H1 (cell line): ENCODE measurements at places on chromosomes 3 and 15. TPM values are rescaled to one million over a fixed set of nuclear protein-coding genes. Genes with fewer than 3 reads are reported as not detected.

Gene ZNF501
- total RNA-seq, result 5.3 and 6.4 TPM in 2 replicates

Gene DPPA2
- 11.2 and 12.6 TPM in 2 replicates for total RNA-seq

Gene STAC
- 16.5 and 18.1 TPM in 2 replicates for total RNA-seq

Gene RHCG
- 0.46 TPM in 1 of 2 replicates, not detected in the other for total RNA-seq

Gene RTP3
- total RNA-seq, result 0.33 TPM in 1 of 2 replicates, not detected in the other

Gene RPS17
- 2,416 and 2,501 TPM in 2 replicates for total RNA-seq

Gene LMAN1L
- not detected in 2 replicates for total RNA-seq

Gene STAB1
- total RNA-seq, result 1.8 and 1.9 TPM in 2 replicates

Gene FYCO1
- 9.3 and 10.8 TPM in 2 replicates for total RNA-seq

Gene RASGRF1
- total RNA-seq, result 0.34 and 0.67 TPM in 2 replicates

DNA sequence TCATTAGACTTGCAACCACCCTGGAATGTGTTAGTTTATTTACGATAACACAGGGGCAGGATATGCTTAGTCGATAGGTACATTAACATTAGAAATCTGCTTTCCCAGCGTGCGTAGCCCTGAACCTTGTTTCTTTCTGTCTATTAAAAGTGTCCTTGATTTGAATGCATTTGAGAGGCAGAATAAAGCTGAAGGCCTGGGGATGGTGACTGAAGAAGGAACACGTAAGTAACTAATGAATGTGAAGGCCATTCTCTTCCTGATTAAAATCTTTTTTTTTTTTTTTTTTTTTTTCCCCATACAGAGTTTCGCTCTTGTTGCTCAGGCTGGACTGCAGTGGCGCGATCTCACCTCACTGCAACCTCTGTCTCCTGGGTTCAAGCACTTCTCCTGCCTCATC is 142.8 kb upstream of the CHRM5 start:
- DNase-seq, result no peak
- H3K36me3 ChIP-seq, result no peaks in the 10 kb centered on the region
- no peaks in the 10 kb centered on the region for H3K27me3 ChIP-seq
- no peak overlapping the region for H3K4me3 ChIP-seq
- no peaks in the 10 kb centered on the region for H3K4me1 ChIP-seq
- H3K27ac ChIP-seq, result no peak overlapping the region

- no peaks in the 10 kb centered on the region for H3K27me3 ChIP-seq
- H3K36me3 ChIP-seq, result no peaks in the 10 kb centered on the region
- no peak overlapping the region; the same call in 1 of the 2 replicates for H3K4me3 ChIP-seq
- H3K27ac ChIP-seq, result no peak overlapping the region
- no peaks in the 10 kb centered on the region for H3K4me1 ChIP-seq
Measured at GRCh38 chr15:52499506-52499905, 29.2 kb downstream of the MYO5A start.

GRCh38 chr15:83462953-83463433 is 15.9 kb downstream of the SH3GL3 start:
- H3K4me3 ChIP-seq, result no peak overlapping the region
- H3K4me1 ChIP-seq, result no peaks in the 10 kb centered on the region
- H3K36me3 ChIP-seq, result no peaks in the 10 kb centered on the region

DNA sequence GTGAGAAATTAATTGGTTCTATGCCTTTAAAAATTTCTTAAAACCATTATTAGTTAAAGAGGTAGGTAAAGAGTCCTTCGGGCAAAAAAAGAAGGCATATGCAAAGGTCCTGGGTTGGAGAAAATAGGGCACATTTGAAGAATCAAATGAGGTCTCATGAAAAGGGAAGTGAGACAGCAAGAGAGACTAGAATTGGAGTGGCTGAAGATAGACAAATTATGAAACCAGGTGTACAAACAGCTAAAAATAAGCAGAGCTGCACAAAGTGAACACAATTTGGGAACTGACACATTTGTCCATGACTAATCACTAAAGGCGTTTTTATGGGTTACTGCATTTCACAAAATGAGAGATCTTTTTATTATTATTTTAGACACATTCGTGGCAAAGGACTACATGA is 581.2 kb downstream of the PYDC2 start:
- H3K27ac ChIP-seq, result no peak overlapping the region
- H3K36me3 ChIP-seq, result no peaks in the 10 kb centered on the region
- no peaks in the 10 kb centered on the region for H3K27me3 ChIP-seq
- DNase-seq, result no peak
- H3K4me1 ChIP-seq, result peaks cover 5% of the 10 kb centered on the region; the same call in 1 of the 2 replicates

DNA sequence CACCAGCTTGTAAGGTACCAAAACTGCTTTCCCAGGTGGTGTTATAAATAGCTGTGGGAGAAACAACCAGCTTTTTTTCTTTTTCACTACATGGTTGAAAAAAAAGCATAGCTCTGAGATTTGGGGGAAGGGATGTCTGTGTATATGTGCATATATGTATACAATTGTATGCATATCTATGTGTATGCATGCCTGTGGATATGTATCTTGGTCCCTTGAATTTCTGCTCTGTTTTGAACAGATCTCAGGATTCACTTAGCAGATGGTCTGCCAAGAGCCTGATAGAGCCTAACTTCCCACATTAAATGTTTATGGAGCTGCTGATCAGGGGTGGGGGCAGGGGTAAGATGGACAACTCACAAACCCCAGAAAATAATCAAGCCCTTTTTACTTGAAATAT is 39.0 kb upstream of the CPNE4 start:
- DNase-seq, result no peak
- H3K36me3 ChIP-seq, result no peaks in the 10 kb centered on the region
- H3K27ac ChIP-seq, result no peak overlapping the region
- peaks cover 27% of the 10 kb centered on the region for H3K27me3 ChIP-seq
- H3K4me3 ChIP-seq, result no peak overlapping the region
- no peaks in the 10 kb centered on the region for H3K4me1 ChIP-seq

DNA sequence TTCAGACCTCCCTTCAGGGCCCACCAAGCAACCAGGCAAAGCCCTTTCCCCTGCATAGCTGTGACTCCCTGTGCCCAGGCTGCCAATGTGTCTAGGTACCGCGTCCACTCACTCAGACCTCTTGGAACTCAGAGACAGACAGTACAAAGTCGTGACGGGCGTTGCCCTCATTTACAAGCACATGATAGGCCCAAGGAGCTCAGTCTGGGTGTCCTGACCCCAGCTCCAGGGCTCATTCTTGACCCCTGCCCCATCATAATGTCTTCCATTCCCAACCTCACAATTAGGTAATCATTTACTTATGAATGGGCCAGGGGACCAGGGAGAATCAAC is 56.0 kb downstream of the KLF13 start:
- H3K27me3 ChIP-seq, result no peaks in the 10 kb centered on the region
- no peak overlapping the region for H3K27ac ChIP-seq
- H3K36me3 ChIP-seq, result no peaks in the 10 kb centered on the region
- DNase-seq, result no peak
- no peaks in the 10 kb centered on the region for H3K4me1 ChIP-seq

GRCh38 chr15:50267577-50267976 is 2.1 kb upstream of the HDC start:
- no peak for DNase-seq
- H3K36me3 ChIP-seq, result no peaks in the 10 kb centered on the region
- H3K4me3 ChIP-seq, result no peak overlapping the region

DNA sequence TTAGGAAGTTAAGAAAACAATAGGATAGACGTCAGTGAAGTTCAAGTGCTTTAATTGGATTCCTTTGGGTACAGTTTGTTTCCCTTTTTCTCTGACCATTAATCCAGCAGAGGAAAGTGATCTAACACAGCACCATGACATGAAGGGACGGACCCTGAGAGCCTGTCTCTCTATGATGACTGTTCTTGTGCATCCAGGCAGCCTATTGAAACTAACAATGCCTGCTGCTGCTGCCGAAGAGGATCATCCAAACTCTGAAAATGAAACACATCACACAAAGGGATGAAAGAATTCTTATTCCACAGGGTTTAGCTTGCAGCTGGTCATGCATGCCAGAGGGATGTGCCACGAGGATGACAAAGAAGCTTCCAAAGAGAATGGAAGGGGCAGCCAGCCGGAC is 75.5 kb downstream of the ZBTB20 start:
- no peak for DNase-seq
- no peaks in the 10 kb centered on the region for H3K36me3 ChIP-seq
- H3K4me3 ChIP-seq, result no peak overlapping the region
- H3K4me1 ChIP-seq, result no peaks in the 10 kb centered on the region
- no peak overlapping the region for H3K27ac ChIP-seq
- H3K27me3 ChIP-seq, result no peaks in the 10 kb centered on the region

DNA sequence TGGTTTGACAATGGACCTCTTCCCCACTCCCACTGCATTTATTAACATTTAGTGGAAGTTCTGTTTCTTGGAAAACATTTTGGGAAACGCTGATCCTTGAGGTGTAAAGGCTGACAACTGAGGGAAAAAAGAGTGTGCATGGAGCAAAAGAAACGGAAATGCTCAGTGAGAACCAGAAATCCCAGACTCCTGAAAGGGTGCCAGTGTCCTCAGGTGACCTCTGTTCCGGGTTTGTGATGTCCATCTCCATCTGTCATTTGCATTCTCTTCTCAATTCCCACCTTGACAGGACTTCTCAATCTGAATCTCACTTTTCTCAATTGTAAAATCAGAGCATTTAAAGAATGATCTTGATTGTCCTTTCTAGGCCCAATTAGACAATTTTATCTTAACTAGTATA is 71.1 kb upstream of the FAM3D start:
- H3K27me3 ChIP-seq, result no peaks in the 10 kb centered on the region
- no peak overlapping the region for H3K4me3 ChIP-seq
- DNase-seq, result no peak
- H3K4me1 ChIP-seq, result no peaks in the 10 kb centered on the region

GRCh38 chr3:139695426-139696313 is 17.9 kb upstream of the NMNAT3 start:
- no peaks in the 10 kb centered on the region for H3K36me3 ChIP-seq
- no peaks in the 10 kb centered on the region for H3K27me3 ChIP-seq
- no peak for DNase-seq

- H3K27ac ChIP-seq, result no peak overlapping the region
- H3K27me3 ChIP-seq, result no peaks in the 10 kb centered on the region
- H3K36me3 ChIP-seq, result no peaks in the 10 kb centered on the region
- DNase-seq, result no peak
- H3K4me1 ChIP-seq, result peaks cover 28% of the 10 kb centered on the region
Measured at GRCh38 chr3:65595222-65596028, 443.3 kb downstream of the MAGI1 start.

GRCh38 chr3:170942011-170942410 is 33.6 kb upstream of the EIF5A2 start:
- H3K27me3 ChIP-seq, result no peaks in the 10 kb centered on the region
- no peaks in the 10 kb centered on the region for H3K36me3 ChIP-seq
- H3K4me1 ChIP-seq, result no peaks in the 10 kb centered on the region
- no peak for DNase-seq

DNA sequence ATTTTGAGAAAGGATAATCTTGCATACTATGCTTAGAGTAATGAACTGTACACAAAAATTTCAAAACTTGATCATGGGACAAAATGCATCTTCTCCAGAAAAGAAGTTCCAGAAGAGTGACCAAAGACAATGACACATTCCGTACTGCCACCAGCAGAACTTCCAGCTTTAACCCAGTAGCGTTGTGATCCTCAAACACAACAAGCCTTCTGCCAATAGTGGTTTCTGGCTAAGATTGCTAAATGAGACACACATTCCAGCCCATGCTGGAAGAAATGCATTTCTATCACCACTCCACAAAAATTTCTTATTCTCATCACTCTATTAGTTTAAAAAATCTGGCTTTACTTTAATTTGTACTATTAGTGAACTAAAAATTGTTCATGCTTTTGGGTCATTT is 334.9 kb downstream of the TBC1D5 start:
- H3K27me3 ChIP-seq, result no peaks in the 10 kb centered on the region
- no peak overlapping the region for H3K27ac ChIP-seq
- H3K36me3 ChIP-seq, result no peaks in the 10 kb centered on the region
- no peaks in the 10 kb centered on the region for H3K4me1 ChIP-seq
- no peak for DNase-seq
- no peak overlapping the region for H3K4me3 ChIP-seq

DNA sequence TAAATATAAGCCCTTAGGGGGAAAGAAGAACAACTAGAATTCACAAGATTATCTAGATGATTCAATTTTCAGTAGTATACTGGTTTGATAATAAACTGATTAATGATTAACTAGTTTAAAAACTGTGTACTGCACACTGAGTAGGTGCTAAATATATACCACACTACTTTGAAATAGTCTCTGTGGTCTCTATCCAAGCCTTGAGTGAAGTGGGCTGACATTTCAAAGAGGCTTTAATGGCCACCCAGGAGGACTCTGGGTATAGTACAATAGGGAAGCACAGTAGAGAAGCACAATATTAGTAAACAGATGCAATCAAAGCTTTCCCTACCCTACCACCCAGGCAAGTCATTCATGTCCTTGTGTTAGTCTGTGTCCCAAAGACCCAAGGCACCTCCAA is 46.7 kb downstream of the FILIP1L start:
- H3K4me3 ChIP-seq, result no peak overlapping the region
- no peaks in the 10 kb centered on the region for H3K27me3 ChIP-seq
- H3K36me3 ChIP-seq, result no peaks in the 10 kb centered on the region
- no peaks in the 10 kb centered on the region for H3K4me1 ChIP-seq
- no peak for DNase-seq

DNA sequence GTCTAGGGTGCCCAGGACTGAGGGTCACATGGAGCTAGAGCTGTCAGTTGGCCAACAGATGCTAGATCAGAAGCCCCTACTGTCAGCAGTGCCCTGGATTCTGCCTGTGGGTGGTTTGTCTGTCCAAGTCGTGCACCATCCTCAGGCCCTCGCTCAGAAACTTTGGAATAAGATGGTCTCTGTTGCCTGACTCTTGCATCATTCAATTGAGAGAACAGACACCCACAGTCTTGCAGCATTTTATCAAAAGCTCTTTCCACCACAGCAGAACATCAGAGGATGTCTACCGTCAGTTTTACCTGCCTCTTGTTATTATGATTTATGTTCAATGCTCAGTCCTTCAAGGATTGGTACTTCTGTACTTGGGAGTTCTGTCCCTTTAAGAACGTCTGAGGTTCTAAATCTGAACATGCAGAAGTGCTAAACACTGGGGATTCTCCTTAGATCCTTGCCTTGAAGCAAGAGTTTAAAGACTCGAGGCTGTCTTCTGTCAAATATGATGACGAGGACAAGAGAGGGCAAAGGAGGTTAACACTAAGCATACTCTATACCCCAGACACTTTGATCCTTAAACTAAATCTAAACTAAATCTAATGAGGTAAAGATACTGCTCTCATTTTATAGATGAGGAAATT is 4.8 kb downstream of the AQP9 start:
- H3K27me3 ChIP-seq, result no peaks in the 10 kb centered on the region
- H3K4me1 ChIP-seq, result 0 out of 2 replicates have a peak, but pooled peaks cover 2% of the 10 kb centered on the region
- no peak overlapping the region for H3K27ac ChIP-seq
- no peak overlapping the region for H3K4me3 ChIP-seq

DNA sequence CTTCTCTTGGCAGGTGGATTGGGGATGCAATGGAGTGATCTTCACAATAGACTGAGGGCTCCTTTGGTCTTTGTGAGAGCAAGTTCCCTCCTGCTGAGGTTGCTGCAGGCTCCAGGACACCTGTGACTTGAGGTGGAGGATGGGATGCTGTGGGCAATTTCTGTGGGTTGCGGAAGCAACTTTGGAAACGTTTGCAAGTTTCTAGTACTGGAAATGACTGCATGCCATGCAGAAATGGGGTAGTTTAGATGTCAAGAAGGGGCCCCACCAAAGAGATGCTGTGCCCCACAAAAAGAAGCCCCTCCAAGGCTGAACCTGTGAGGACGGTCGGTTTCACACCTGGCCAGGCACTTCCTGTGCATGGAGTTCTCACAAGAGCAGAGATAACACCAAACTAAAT is 80.4 kb upstream of the XCR1 start:
- DNase-seq, result no peak
- H3K27me3 ChIP-seq, result no peaks in the 10 kb centered on the region
- H3K36me3 ChIP-seq, result no peaks in the 10 kb centered on the region
- no peak overlapping the region for H3K4me3 ChIP-seq
